NCI-H524 (cell line): ENCODE measurements at places on chromosomes 16 and 17.

DNA sequence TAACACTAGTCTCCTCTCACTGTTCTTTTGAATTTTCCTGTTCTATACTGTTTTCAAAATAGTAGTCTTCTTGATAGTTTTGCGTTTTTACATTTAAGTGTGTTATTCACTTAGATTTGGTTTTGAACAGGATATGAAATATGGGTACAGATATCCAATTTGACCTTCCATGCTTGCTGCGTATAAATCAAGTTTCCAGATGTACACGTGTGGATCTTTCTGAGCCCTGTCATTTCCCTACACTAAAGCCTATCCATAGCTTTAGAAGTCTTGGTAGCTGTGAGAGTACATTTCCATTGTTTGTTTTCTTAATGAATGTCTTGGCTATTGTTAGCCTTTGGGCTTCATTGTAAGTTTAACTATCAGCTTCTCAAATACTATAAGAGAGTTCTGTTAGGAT, 20.4 kb downstream of the CYLD start:
- no peak for DNase-seq

DNA sequence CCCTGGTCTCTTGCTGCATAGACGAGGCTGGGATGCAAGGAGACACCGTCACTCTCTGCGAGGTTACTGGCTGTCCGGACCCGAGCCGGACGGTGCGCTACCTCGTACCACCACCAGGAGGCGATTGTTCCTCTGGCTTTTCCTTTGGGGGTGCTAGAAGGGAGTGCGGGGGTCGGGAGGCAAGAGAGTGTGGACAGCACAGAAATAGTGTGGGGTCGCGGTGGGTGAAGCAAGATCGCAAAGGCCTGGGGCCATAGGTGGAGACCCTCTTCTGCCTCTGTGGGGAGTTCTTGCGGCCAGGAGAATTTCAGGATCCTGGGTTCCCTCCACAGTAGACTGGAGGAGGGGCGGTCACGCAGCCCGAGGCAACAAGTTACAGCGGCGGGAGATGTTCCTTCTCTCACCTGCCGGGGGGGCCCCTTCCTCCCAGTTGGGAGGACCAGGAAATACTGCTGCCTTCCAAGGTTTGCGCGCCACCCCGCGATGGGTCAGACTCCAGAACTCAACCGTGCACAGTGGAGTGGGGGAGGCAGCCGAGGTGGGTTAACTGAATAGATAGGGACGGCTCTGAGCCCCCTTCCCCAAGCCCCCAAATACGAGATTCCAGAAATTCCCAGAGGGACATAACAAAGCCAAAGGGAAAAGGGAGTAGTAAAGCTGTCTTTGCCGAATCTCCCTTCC, 6.9 kb downstream of the PHOSPHO1 start:
- no peak for DNase-seq

GRCh38 chr17:15364615-15365014, 23.2 kb upstream of the TEKT3 start:
- DNase-seq: no peak

DNA sequence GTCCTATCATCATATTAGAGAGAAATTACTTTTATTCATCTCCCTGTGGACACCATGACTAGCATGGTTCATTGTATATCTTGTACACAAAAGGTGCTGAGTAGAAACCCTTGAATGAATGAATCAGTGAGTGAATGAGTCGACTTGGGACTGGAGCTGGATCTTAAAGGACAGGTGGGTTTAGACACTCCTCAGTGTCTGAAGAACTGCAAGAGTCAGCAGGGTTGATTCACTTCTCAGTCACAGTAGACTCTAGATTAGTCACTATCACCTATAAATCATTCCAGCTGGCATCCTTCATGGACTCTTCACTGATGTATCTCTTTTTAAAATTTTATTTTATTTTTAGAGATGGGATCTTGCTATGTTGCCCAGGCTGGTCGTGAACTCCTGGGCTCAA, 30.1 kb upstream of the PMFBP1 start:
- DNase-seq: no peak

DNA sequence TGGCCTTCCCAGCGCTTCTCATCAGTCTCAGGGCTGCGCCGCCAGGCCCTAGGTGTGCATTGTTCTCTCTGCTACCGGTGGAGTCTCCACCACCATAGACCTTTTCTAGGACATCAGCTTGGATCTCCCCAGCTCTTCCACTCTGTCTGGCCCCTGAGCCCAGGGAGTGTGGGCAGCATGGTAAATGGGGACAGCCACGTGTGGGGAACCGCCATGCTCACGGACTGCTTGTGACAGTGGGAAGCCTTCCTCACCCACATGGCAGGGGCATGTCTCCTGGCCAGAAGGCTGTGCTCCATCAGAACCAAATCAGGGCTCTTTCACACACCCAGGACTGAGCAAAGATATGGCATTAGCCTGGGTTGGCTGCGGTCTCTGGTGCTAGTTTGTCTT, 51.3 kb downstream of the TNFRSF13B start:
- DNase-seq: no peak
